ENCODE measurements at places on chromosomes 11 and 22.

DNA sequence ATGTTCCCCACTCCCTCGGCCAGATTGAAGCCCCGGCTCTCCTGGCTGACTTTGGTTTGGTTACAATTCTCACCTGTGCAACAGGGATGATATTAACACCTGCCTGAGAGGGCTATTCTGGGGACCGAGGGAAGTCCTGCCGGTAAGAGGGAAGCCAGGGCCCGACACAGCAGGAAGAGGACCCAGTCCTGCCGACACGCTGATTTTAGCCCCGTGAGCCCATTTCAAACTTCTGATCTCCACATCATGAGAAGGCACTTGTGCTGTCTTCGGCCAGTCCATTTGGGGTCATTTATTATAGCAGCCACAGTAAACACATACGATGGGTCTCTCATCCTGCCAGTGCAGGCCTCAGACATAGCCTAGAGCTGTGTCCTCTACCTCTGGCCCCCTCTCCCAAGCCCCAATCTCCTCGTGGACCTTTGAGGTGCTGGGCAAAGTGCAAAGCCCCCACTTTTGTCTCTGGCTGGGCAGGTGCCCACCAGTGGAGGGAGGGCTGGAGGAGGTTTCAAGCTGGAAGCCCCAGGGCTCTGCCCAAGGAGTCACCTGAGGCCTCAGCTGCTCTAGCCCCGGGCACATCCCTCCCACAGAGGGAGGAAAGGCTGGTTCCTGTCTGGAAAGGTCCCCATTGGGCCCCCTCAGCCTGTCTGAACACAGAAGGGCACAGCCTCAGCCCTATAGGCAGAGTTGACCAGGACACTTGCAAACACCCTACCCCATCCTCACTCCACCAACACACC lies 59.1 kb upstream of the FGF3 start:
- no peak for DNase-seq

- no peak for DNase-seq
Observed at GRCh38 chr22:46354993-46355305, 19.4 kb downstream of the TRMU start.

DNA sequence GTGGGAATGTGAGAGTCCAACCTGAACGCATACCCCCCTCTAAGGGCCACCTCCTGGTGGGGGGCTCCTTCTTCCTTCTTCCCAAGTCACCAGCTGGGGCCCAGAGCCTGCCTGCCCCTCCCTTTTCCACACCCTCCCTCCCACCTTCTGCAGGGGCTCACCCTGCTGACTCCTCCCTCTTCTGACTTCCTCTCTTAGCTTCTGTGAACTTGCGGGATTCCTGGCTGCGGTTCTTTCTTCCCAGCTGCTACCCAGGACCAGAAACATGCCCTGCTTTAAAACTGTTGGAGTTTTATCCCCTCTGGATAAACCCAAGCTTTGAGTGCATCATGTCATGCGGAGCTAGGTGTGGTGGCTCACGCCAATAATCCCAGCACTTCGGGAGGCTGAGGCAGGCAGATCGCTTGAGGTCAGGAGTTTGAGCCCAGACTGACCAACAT lies 10.2 kb downstream of the LRRC74B start:
- no peak for DNase-seq

DNA sequence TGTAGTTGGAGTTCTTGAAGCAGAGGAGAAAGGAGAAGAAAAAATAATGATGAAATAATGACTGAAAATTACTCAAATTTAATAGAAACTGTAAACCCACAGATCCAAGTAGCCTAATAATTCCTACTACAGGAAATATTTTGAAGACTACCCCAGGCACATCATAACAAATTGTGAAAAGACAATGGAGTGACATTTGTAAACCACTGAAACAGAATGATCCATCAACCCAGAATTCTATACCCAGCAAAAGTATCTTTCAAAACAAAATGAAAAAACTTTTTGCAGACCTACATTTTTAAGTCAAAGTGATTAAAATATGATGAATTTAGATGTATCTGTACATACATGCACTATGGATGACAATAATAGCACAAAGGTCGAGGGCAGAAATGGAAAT lies 194.6 kb downstream of the TMEM135 start:
- no peak for DNase-seq

GRCh38 chr22:50710886-50711285 lies 27.1 kb upstream of the ACR start:
- no peak for DNase-seq

GRCh38 chr11:117080370-117080769 lies 17.9 kb downstream of the SIK3 start:
- DNase-seq: no peak

All from cerebellar nuclear complex (tissue), 1 donor.